Hematopoietic multipotent progenitor cell treated with erythropoietin and hydrocortisone succinate and interleukin-3 and kit ligand, for 15 days (in vitro differentiated cells): ENCODE measurements at places on chromosomes 12 and 14.

DNA sequence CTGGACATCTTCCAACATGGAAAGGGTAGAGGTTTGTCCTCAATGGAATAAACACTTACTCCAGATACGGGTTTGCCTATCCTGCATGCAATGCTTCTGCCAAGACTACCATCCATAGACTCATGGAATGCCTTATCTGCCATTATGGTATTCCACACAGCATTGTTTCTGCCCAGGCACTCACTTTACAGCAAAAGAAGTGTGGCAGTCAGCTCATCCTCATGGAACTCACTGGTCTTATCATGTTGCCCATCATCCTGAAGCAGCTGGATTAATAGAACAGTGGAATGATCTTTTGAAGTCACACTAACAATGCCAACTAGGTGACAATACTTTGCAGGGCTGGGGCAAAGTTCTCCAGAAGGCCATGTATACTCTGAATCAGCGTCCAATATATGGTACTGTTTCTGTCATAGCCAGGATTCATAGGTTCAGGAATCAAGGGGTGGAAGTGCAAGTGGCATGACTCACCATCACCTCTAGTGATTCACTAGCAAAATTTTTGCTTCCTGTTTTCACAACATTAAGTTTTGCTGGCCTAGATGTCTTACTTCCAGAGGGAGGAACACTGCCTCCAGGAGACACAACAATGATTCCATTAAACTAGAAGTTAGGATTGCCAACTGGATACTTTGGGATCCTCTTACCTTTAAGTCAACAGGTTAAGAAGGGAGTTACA lies 140.4 kb downstream of the SLC35F4 start:
- no peak for DNase-seq

GRCh38 chr12:93679308-93679925 lies 2.2 kb downstream of the CRADD start:
- DNase-seq: no peak

- DNase-seq: no peak
These were observed 41.1 kb downstream of the YAF2 start for GRCh38 chr12:42196723-42197603.

DNA sequence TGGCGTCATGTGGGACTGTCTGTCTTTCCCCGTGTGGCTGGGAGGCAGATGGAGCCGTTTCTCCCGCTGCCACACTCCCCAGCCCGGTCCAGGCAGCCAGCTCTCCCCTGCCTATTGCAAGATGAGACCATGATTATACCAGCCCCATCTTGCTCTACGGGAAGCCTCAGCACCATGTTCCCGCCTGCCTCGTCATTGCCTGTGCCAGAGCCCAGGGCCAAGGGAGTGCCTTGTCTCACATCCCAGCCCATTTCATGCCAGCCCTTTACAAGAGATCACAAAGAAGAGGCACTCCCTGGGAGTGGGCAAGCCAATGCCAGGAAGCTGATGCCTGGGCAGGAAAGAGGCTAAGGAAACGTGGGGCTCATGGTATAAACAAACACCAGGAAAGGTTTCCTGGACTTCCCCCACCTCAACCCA lies 23.9 kb downstream of the GPR68 start:
- no peak for DNase-seq

- no peak for DNase-seq
These were observed 30.7 kb downstream of the MAP4K5 start for GRCh38 chr14:50501642-50502041.

DNA sequence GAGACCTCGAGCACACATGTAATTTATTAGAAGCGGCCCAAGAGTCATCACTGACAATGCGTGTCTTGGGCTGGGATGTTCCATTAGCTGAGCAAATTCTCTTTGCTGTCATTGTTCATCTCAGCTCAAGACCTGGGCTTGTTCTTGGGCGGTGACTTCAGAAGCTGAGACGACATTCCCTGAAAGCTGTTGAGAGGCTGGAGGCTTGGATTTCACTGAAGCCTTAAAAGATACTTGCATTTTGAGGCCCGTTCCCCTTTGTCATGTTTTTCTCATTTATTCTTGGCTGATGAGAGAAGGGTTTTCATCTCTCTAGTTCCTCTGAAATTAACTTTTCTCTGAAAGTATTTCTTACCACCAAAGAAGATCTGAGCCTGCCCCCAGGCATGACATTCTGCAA lies 16.6 kb upstream of the SUSD6 start:
- DNase-seq: no peak

- DNase-seq: no peak
These were observed 230.5 kb upstream of the EGLN3 start for GRCh38 chr14:34181338-34181737.

- DNase-seq: no peak
These were observed 5.1 kb downstream of the RTL1 start for GRCh38 chr14:100898465-100898864.

DNA sequence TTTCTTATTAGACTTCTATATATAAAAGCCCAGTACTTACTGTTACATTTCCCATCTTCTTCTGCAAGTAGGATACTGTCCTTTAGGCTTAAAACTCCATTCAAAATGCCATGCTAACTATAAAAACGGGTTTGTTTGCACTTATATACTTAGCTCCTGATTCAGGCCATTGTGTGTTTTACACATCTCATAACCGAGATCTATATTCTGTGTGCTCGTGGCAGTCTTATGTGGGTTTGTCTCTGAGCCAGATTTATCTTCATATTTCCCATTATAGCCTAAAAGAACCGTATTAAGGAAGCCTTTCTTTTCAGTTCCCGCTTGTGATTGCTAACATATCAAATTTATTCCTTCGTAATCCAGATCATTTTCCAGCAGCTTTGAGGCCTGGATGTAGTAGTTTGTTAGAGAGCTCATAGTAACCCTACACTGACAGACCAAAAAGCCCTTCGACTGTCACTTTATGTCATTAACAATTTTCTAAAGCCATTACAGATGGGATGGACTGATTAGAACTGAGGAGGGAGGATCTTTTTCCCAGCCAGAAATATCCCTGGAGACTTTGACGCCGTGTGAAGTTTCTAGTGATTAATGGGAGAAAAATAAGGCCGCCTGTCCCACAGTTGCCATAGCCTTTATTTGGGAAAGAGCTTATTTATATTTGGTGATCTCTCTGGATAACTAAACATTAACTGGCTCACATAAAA lies 508.5 kb downstream of the FOXG1 start:
- DNase-seq: no peak

DNA sequence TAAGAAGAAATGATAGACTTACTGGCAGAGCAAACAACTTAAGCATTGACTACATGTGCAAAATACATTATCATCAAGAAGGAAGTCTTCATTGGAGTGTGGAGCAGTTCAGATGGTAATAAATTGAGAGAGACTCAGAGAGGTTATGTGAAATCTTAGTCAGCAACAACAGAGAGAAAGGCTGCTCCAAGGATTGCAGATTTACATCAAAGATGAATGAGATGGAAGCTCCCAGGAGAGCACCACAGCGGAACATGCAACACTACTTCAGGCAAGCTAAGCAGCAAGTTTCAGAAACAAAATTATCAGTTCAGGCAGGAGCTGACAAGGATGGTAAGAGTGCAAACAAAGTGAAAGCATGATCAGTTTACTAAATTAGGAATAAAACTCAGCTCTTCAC lies 882.3 kb downstream of the LRFN5 start:
- DNase-seq: no peak

DNA sequence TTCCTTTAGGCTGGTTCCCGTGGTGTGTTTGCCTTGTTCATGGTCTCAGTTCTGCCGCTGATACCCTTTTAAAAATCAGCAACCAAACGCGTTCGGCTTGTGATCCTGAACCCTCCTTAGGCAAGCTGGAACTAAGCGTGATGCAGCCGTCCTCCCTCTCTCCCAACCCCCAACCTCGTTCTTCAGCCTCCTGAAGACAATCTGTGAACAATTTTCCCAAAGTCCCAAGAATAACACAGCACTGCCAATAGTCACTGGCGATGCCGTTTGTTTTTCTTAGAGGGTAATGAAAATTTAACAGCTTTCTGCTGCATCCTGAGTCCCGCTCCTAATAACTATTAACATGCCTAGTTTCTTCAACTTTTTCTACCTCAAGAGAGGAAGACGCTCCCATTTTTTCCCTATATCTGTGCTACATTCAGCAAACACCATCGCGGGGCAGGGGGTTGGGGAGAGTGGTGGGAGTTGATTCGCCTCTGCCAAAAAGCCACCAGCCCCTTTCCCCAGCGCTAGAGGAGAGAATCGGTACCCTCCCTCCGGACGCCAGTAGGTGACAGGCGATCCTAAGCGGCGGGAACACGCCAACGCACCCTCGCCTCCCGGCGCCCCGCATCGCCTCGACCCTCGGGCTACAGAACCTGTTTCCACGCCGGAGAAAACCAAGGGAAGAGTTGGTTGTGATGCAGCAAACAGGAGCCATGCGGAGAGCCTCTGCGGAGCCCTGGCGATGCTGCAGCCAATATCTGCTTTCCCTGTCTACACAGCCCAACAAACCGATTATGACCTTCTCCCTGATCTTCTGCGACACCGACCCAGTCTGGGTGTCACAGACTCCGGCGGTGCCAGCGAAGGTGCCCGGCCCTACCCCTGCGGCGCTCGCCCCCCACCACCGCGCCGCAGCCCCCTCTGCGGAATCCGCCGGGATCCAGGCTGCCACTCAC lies 752 bp downstream of the PRICKLE1 start:
- DNase-seq: no peak

DNA sequence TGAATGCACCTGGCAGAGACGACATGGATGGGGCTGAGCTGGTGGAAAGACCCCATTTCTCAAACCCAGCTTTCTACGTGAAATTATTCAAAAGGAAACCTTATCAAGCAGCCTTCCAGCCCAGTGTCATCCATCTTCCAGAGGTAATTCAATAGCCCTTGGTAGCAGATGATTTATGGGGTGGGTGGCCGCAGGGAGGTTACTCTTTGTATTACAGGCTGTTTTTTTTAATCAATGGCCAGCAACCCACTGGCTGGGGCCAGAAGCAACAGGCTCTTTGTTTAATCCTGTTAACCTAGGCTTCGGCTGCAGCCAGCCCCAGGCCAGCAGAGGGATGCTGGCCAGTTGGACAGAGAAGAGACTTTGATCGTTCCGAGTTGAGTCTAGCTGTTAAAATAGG lies 139.8 kb upstream of the SRRM4 start:
- no peak for DNase-seq

DNA sequence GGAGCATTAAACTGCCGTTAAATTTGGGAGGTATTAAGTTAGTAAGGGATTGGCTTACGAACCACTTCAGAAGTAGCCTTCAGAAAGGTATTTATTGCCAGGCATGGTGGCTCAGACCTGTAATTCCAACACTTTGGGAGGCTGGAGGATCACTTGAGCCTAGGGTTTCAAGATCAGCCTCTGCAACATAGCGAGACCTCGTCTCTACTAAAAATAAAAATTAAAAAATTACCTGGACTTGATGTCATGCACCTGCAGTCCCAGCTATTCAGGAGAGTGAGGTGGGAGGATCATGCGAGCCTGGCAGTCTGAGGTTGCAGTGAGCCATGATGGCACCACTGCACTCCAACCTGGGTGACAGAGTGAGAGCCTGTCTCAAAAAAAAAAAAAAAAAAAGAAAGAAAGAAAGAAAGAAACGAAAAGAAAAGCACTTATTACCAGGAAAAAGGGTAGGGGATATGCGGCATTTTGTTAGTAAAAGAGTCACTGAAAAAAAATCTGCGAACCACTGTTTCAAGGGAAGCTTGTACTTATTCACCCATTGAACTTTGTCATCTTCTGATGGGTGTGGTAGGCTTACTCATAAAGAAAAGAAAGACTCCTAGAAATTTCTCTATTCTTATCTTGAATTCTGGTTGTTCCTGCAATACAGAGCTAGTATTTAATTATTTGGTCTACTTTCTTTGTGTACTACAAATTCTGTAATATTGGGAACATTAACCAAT lies 33.6 kb upstream of the PLEKHA5 start:
- no peak for DNase-seq

DNA sequence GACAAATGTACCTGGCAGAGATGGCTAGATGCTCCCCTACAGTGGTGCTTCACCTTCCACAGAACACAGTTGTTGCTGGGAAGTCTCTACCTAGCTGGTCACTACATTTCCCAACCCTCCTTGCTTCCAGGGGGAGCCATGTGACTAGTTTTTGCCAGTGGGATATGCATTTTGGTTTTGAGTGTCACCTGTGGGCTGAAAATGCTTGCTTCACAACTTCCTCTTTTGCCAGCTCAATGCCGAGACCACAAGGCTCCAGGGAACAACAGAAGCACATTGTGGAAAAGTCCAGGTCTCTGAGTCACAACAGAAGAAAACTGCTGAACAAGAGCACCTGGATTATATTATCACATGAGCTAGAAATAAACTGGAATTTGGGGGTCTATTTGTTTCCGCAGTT lies 48.5 kb upstream of the ARHGAP5 start:
- DNase-seq: no peak

- DNase-seq: no peak
These were observed 11.4 kb downstream of the RPS6KL1 start for GRCh38 chr14:74911704-74912103.

GRCh38 chr14:64507376-64508156 lies 3.0 kb downstream of the ZBTB1 start:
- no peak for DNase-seq

GRCh38 chr12:84857525-84858208 lies 54.9 kb downstream of the SLC6A15 start:
- no peak for DNase-seq

DNA sequence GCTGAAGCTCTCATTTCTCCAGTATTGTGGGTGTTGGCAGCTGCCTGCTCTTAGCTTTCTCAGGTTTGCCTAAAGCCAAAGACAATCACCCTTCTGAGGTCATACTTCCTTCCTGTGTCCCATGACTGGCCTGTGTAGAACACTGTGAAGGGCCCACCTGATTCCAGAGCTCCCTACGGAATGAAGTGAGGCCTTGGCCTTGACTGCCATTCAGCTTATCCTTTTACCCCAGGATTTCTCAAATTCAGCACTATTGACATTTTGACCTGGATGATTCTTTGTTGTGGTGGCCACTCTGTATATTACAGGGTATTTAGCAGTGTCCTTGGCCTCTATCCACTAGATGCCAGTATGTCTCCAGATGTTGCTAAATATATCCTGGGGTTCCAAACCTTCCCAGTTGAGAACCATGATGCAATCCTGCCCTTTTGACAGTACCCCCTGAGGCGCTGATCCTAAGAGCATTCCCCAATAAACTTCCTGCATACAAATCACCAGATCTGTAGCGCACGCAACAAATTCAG lies 112.3 kb upstream of the KRR1 start:
- DNase-seq: no peak

- DNase-seq: no peak
These were observed 10.8 kb downstream of the RIMBP2 start for GRCh38 chr12:130705178-130705822.
